ENCODE measurements at places on chromosomes 6 and 20.

GRCh38 chr6:57097596-57097995, 7.6 kb downstream of the ZNF451 start:
- no peak for DNase-seq

DNA sequence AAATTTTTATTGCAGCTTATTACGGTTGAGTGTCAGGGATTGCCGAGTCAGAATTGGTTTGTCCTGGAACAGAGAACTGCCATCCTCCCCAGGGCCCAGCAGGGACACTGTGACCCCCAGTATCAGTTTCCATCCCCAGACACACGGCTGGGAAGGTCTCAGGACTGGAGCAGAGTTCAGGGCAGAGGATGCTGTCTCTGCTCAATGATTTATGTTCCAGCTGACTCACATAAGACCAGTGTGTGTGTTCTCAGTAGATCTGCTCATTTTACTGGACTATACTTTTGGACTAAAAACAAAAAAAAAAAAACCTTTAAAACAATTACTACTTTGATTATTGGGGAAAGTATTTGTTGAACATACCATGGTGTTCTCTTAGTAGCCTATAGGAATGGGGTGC, 44.2 kb downstream of the FNDC1 start:
- DNase-seq: no peak

DNA sequence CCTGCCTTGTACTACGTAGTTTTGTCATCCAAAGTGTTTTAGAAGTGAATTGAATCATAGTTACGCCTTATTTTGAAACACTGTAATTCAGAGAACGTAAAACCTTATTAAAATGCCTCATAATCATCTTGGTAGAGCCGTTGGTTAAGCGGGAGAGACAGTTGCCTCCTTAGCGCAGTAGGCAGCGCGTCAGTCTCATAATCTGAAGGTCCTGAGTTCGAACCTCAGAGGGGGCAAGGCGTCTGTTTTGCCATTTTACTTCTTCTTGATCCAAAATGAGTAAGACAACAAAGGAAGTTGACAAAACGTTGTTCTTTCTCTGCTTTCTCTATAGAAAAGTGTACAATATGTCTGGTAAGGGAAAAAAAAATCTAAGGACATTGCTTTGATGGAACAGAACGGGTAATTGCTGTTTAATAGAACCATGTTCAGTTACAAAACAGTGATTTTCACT, 20.7 kb upstream of the TRIM27 start:
- peak; percentile 36 for DNase-seq

- DNase-seq: no peak
Observed at GRCh38 chr6:139173822-139174221, 38.9 kb downstream of the HECA start.

GRCh38 chr20:40073535-40074111, 615.4 kb downstream of the MAFB start:
- no peak for DNase-seq

DNA sequence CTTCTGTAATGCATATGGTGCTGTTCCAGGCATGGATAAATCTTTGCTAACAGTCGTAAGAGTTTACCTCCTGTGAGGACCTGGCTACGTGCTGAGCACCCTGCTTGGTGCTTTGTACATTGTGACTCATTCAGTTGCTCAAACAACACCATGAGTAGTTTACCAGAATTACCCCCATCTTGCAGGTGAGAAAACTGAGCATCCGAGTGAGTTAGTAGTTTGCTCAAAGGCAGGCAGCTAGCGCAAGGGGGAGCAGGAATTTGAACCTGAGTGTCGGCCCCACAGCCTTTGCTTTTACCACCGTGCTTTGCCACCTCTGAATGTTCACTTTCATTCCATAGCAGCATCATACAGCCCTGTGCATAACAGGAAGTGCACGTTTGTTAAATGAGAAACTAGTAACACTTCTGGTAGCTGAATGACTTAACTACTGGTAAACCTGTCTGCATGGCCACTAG, 121.9 kb downstream of the MTHFD1L start:
- peak; percentile 18 for DNase-seq

DNA sequence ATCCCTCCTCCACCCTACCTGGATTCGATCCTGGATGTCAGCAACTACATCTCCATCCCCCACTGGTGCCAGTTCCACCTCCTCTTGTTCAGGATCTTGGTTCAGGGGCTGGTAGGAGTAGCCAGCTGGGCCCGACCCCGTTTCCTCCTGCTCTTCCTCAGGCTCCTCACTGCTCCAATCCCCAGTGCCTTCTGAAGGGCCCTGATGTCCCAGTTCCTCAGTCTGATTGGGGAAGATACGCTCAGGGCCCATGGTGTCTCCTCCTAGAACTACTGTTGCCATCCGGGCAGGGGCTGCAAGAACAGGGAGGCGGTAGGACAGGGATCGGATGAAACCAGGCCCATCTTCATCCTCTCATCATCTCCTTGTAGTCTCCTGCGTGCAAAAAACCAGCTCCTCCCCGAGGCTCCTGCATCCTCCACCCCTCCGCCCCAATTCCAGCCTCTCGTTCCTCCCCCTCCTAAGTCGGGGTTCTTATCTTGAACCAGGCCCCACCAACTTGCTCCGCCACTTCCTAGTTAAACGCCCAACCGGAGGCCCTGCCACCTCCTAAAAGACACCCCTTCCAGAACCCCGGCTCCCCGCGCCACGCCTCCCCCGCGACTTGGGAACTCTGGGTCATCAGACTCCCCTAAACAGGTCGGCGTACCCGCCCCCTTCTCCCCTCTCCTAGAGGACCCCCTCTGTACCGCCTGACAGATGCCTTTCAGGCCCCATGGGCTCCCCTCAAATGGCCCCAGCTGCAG, 476 bp downstream of the MEA1 start:
- no peak for DNase-seq

GRCh38 chr20:32010101-32010500, at the start of gene CCM2L:
TSS of gene CCM2L (plus strand) at chr20:32010438. CDS start at chr20:32010455, 17 bp downstream.
- DNase-seq: no peak

- DNase-seq: no peak
Observed at GRCh38 chr6:33235221-33235634, 26.9 kb downstream of the RING1 start.

DNA sequence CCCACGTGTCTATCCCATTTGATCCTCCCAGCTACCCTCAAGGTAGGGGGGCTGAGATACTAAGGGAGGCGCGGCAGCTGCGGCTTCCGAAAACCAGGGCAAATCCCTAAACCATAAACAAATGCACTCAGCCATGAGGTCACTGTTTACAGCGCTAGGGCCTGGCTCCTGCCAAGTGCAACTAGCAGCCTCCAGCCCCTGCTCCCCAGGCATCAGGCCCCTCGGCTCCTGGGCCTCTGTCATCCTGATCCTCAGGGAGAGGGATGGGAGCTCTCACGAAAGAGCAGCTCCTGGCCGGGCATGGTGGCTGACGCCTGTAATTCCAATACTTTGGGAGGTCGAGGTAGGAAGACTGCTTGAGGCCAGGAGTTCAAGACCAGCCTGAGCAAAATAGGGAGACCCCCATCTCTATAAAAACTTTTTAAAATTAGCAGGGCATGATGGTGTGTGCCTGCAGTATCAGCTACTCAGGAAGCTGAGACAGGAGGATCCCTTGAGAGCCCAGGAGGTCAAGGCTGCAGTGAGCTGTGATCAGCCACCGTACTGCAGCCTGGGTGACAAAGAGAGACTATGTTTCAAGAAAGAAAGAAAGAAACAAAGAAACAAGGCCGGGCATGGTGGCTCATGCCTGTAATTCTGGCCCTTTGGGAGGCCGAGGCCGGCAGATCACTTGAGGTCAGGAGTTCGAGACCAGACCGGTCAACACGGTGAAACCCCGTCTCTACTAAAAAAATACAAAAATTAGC, 42.5 kb upstream of the TLDC2 start:
- DNase-seq: no peak

GRCh38 chr6:108710551-108710950, 137.7 kb upstream of the ARMC2 start:
- DNase-seq: no peak

GRCh38 chr6:168016176-168016620, 18.7 kb downstream of the KIF25 start:
- DNase-seq: no peak

- no peak for DNase-seq
Observed at GRCh38 chr6:5442916-5443315, 181.6 kb downstream of the FARS2 start.

DNA sequence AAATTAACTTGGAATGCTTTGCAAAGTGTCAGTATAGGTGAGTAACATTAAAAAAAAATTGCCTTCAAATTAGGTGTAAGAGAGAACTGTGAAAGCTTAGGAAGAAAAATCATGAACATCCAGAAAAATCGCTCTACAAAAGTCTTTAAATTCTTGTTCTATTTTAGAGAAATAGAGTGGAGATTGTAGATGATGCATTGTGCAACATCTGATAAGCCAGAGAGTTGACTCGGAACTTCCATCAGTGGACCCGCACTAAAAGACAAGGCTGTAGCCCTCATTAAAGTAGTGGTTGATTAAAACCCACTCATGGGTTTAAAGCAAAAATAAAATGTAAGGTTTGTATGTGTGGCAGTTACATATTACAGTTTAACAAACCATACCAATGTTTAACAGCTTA, 35.8 kb downstream of the MAP3K4 start:
- no peak for DNase-seq

DNA sequence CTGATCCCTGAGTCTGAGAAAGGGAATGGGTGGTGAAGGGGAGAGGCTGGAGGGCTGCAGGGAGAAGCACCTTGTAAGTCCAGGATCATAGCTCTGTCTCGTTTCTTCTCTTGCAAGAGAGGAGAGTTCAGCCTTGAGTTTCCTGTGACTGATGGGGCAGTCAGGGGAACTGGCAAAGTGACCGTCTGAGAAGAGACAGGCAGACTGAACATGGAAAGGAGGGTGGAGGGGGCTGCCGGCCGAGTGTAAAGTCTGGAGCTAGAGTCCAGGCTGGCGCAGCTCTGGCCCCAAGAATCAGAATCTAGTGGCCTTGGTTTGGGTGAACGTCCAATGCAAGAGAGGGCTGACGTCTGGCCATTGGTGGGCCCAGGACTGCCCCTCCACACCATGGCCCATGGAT, 72.5 kb downstream of the TCP11 start:
- DNase-seq: no peak

GRCh38 chr6:25612666-25613065, 39.3 kb upstream of the SCGN start:
- no peak for DNase-seq

DNA sequence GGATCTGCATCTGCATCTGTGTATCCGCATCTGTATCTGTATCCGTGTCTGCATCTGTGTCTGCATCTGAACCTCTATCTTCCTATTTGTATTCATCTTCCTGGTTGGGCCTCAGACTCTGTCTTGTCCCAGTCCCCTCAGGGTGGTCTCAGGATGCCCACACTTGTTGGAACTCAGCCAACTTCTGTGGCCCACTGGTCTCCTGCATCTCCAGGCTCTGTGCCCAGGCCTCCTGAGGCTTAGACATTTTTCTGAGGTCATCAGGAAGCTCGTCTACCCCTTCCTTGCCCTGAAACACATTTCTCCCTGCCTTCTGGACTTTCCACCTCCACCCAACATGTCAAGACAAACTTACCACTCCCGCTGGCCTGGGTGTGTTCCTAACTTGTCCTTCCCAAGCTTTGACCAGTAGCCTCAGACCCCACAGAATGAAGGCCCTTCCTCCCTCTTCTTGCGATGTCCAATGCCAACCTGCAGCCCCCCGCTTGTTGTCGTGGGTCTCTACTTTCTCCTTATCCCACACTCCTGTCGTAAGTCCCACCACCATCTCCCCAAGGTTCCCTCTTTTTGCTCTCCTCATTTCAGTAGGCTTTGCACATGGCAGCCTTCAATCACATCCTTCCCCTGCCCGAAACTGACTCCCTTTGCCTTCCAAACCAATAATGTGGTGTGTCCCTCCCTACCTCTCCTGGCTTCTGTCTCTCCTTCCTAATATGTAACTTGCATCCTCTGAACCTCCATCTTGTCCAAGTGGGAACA, 176.5 kb downstream of the DLL1 start:
- DNase-seq: no peak

DNA sequence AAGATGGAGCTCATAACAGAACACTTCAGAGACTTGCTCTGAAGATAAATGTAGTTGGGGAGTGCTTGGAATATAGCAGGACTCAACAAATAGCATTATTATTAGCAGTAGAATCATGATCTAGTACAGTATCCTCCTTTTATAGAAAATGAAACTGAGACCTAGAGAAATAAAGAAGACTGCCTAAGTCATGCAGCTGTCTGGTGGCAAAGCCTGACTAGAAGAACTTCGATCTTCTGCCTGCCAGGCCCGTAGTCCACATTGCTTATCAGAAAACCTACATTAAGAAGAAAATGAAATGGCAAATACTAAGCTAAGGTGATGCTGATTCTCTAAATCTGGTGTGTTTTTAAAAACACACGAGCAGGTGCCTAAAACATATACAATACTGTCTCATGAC, 46.4 kb upstream of the DST start:
- DNase-seq: no peak

- no peak for DNase-seq
Observed at GRCh38 chr6:57224769-57225515, 2.8 kb upstream of the RAB23 start.

GRCh38 chr6:22468256-22468965, 101.0 kb upstream of the HDGFL1 start:
- no peak for DNase-seq

- no peak for DNase-seq
Observed at GRCh38 chr6:69105288-69105687, 470.2 kb downstream of the ADGRB3 start.

- DNase-seq: no peak
Observed at GRCh38 chr6:3723966-3724365, 27.5 kb downstream of the PXDC1 start.

DNA sequence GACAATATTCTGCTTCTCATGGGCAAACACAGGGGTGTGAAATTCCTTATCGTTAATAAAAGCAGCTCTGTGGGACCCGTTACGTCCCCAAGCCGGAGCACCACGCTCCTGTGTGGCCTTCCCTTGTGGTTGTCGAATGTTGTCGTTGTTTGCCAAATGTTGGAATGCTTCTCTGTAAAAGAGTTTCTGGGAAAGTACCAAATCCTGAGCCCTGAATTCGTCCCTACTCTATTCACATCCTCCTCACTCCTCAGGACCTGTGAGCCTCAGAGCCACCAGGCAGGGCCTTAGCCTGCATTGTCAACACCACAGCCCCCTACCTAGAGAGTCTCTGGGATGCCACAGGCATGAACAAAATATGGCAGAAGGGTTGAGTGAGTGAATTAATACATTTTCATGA, 64.0 kb downstream of the THBS2 start:
- DNase-seq: no peak

DNA sequence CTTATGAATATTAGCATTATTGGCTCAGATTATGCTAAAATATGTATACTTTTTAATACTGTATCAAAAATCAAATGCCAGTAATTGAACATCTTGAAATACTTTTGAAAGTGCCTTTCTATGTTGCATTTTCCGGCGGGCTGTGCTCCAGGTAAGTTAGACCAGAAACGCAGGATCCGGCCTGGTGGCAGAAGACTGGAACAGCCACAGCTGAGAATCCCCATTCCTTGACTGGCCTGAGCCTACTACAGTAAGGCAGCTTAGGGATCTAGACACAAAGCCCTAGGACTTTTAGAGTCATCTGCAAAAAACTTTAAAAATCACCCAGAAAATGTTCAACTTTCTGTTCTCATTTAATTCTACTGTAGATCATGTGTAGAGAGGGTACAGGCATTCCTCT, 138.8 kb upstream of the C6orf118 start:
- no peak for DNase-seq
